Anterior cingulate cortex (tissue), 58 donors: ENCODE measurements at places on chromosomes 2 and 18.

DNA sequence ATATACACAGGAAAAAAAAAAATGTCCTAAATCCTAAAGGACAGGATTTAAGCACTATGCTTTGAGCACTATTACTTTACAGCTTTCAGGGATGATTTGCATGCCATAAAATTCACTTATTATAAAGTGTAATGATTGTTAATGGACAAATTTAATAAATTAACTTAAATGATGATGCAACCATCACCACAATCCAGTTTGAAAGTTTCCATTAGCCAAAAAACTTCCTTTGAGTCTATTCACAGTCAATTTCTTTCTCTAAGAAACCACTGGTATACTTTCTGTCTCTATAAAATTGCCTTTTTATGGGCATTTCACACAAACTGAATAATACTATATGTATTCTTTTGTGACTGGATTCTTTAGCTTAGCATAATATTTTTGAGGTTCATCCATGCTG is 111.1 kb upstream of the RIOK3 start:
- no peak for DNase-seq

DNA sequence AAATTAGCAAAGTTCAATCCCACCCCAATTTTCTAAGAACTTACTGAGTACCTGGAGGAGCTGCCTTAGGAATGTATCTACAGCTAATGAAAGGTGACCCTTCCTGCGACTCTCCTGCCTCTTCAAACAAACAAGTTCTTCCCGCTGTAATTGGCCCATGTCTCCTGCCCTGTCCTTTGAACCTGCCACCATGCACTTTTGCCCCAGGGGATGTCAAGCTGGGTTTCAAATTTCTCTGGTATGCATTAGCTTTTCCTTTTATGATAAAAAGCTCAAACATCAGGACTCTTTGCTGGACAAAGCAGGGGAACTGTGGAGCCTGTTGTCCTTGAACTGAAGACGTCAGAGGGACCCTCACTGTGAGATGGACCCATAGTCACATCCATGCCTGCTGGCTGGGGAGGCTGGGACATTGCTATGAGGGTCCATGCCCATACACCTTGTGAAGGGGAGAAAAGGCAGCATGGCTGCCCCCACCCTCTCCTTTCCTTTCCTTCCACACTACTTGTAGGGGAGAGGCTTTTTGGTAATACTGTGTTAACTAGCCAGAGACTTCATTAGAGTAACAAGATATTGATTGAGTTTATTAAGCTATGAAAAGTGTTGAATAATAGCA is 210.7 kb upstream of the COPS8 start:
- no peak for DNase-seq

- no peak for DNase-seq
Measured at GRCh38 chr2:217671871-217672270, 330.9 kb downstream of the TNS1 start.

GRCh38 chr2:197294260-197294659 is 16.3 kb downstream of the ANKRD44 start:
- DNase-seq = no peak

DNA sequence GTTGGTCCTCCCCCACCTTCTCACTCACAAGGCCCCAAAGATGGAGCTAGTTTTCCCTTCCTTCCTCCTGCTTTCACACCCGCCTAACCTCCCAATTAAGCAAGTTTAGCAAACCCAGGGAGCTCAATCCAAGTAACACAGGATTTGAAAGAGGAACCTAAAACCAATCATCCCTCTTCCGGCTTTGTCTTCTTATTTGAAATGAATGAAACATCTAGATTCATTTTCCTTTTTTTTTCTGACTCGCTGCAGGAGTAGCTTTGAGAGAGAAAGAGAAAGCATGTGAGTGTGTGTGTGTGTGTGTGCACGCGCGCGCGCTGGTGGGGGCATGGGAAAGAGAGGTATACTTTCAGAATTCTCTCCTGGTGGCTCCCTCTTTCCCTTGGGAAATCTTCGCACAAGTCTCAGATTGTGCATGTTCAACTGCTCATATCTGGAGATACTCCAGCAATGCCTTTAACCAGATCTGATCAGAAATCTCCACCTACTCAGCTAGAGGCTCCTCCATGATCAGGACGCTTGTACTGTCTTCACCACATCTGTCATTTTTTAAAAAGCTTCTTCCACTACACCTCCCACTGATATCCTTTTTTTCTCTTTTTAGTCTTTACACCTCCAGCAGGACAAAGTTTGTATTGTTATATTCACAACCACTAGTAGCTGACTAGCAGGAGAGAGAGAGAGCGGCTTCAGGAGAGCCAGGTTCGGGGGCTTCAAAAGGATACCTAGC is 1.7 kb downstream of the SLC8A1 start:
- DNase-seq = no peak

DNA sequence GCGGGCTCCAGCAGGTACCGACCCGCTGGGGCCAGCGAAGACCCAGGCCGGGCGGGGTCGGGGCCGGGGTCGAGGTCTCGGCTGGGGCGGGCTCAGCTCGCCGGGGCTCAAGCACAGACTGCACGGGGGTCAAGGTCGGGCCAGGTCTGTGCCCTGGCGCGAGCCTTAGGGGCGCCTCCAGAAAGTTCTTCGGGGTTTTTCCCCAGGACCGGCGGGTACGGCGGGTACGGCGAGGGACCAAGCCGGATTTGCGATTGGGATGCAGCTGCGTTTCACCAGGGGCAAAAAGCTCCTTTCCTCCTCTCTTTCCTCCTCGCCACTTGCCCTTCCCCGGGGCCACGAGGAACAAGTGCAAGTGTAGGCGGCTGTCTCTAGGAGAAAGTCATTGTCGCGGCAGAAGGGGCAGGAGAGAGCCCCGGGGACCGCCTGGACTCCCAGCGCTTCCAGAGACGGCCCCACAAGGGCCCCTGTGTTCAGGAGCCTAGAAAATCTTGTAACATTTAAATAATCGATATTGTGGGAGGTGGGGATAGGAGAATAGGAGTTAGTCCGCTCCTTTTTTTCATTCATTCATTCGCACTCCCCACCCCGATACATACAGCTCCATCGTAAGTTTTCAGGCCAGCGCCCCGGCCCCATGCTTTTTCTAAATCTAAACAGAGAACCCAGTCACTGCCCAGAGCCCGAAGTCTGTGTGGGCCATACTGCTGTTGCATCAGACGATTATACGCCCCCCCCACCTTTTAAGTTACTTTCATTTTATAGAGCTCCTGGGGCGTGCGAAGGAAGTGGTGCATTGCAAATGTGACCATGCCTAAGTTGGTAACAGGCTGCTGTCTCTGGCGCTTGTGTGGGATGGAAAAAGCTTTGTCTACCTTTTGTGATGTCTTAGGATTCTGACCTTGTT is 679 bp downstream of the PMAIP1 start:
- no peak for DNase-seq

DNA sequence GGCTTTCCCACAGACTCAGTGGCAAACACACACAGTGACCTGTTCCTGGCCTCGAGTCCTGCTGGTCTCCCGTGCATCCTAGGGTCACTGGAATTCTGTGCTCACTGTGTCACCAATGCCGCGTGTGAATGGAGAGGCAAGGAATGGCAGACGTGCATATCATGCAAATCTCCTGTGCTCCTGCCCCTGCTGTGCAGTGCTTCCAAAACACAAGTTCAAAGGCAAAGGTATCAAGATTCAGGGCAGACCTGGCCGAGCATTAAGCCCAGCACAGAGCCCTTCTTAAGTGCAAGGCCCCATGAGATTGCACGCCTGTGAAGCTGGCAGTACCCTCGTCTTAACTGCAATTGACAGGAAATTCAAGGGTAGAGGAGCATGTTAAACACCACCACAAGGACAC is 129.1 kb downstream of the NDUFA10 start:
- no peak for DNase-seq
